ENCODE measurements at places on chromosomes 6 and 20.

DNA sequence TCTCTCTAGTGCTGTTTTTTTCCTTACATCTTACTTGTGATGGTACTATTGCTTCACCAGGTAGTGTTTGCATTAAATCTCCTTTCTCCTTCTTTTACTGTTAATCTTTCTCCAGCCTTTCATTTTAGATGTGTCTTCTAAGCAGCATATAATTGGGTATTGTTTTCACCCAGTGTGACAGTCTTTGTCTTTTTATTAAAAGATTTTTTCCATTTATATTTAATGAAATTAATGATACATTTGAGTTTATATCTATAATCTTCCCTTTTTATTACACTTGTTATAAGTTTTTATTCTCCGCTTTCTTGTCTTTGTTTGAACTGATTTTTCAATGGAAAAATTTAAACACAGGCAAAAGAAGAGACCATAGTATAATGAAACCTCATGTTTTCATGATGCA is 8.7 kb downstream of the COL20A1 start:
- no peak for DNase-seq

DNA sequence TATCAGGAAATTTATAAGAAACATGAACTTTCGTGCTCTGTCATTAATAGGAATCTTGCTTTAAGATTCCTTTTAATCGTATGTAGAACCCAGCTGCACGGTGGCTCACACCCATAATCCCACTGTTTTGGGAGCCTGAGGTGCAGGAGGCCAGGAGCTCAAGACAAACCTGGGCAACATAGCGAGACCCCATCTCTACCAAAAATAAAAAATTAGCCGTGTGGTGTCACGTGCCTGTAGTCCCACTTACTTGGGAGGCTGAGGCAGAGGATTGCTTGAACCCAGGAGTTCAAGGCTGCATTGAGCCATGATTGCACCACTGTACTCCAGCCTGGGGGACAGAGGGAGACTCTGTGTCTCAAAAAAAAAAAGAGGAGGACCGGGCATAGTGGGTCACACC is 7.4 kb downstream of the PTPRA start:
- DNase-seq = no peak

DNA sequence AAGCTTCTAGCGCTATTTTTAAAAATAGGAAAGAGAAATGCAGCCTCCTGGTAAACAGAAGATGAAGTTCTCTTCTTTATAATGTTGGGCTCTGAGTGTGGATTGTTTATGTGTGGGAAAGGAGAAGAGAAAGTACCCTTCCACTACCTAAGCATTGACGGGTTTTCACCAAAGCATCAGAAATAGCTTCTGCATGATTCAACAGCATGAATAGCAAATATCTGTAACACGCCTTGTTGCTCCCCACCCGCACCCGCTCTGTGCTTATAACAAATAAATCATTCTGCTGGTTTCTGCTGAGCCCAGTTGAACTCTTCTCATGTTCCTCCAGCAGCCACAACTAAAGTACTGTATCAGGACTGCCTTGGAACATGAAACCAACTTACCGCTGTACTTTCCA is 20.7 kb downstream of the TXLNB start:
- no peak for DNase-seq

DNA sequence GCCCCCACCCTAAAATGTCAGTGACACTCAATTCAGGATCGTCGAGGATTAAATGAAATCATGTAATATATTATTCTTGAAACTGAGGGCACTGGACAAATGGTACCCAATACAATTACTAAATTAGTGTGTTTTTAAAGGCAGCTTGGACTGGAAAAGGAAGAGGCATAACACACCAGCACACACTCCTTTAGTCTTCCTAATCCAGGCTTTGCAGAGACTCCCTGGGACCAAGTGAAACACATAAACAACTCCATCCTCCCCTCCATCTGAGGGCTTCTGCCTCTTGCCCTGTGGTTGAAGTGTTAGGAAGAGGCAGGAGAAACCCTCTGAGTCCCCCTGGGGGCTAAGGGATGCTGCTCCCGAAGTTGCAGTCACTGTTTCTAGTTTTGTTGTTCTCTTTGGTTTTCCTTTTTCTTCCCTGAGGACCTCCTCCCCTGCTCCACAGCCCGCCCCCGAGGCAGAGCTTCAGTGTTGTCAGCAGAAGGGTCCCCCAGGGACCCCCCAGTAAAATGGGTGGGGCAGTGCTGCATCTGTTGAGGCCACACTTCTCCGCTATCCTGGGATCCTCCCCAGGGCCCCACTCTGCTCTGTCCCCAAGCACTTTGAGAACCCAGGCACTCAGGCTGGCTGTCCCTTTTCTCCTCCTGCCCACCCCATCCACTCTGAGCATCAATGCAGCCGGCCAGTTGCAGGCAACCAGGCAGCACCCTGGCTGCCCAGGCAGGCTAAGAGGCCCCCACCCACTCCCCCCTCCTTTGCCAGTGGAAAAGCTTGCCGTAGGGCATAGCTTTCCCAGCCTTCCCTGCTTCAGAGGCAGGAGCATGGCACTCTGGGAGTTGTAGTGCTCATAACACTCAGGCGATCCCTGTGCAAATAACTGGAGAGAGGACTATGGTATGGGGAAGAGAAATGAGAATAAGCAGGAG is 5.9 kb downstream of the TMEM63B start:
- DNase-seq = no peak

GRCh38 chr20:2301164-2301622 is 5.4 kb downstream of the TGM3 start:
- DNase-seq = no peak

GRCh38 chr20:39903806-39904465 is 785.1 kb downstream of the MAFB start:
- DNase-seq = no peak

- no peak for DNase-seq
Measured at GRCh38 chr20:24777746-24778145, 171.3 kb upstream of the CST7 start.

GRCh38 chr6:7409740-7410139 is 20.1 kb downstream of the RIOK1 start:
- no peak for DNase-seq

- DNase-seq = no peak
Measured at GRCh38 chr6:54232703-54233102, 75.5 kb upstream of the TINAG start.

DNA sequence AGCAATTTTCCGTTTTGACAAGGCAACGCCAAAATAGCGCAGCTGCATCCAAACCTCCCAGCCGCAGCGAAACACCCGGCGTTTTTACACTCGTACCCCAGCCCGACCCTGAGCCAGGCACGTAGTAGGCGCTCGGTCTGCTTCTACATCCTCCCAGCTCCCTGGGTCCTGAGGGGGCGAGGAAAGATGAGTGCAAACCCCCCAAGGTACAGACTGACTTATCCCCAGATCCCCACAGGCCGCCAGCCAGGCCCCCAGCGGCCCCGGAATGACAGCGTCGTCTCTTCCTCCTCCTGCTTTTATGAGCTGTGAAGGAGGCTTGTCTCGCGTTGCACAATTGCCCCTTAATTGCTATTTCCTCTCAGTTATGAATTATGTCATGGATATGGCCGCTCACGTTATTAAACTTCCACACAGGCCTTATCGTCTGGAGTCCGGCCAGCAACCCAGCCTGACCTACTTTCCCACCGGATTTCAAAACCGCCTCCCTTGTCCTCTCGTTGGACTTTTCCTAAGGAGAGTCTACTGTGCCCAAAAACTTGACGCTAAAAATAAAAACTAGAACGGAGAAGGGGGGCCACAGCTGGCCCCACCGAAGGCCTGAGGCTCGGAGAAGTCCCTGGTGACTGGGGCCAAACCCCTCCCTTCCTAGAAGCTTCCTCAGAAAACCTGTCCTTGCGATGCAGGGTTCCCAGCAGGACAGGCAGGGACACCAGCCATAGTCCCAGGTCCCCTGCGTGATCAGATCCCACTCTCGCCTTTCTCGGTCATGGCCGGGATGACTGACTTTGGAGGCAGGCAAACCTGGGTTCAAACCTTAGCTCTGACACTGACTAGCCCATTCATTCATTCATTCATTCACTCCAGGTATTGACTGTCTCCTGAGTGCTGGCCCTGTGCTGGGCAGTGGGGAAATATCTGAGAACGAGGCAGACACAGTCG is 130.9 kb upstream of the PTPN1 start:
- DNase-seq = no peak
